ENCODE measurements at places on chromosomes 11 and 22.

DNA sequence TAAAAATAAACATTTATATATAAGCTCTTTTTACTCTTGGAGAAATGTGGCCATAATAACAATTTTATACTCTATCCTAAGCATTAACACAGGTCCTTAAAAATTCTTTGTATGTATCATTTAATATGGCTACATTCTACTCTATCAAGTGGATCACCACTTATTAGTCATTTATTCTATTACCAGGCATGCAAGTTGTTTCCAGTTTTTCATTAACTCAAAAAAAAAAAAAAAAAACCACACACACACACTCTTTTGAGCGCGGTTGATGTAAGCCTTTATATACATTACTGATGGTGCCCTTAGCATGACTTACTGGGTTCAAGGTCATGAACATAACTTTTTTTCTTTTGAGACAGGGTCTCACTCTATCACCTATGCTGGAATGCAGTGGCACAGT, 47.1 kb upstream of the MICAL2 start:
- no peak for DNase-seq

- DNase-seq = no peak
Measured at GRCh38 chr11:46222490-46223251, 54.8 kb upstream of the CREB3L1 start.

- DNase-seq = no peak
Measured at GRCh38 chr11:12864316-12865156, 144.6 kb upstream of the RASSF10 start.

GRCh38 chr22:20844055-20845037, 14.3 kb downstream of the PI4KA start:
- DNase-seq = no peak

- no peak for DNase-seq
Measured at GRCh38 chr11:115566180-115566764, 62.1 kb upstream of the CADM1 start.

- no peak for DNase-seq
Measured at GRCh38 chr11:120211522-120212258, 858 bp downstream of the OAF start.

- no peak for DNase-seq
Measured at GRCh38 chr22:26541167-26541819, 29.0 kb upstream of the TFIP11 start.

GRCh38 chr11:64252003-64252872, 908 bp downstream of the PLCB3 start:
- no peak for DNase-seq

GRCh38 chr11:19093976-19094375, 23.0 kb upstream of the ZDHHC13 start:
- no peak for DNase-seq

DNA sequence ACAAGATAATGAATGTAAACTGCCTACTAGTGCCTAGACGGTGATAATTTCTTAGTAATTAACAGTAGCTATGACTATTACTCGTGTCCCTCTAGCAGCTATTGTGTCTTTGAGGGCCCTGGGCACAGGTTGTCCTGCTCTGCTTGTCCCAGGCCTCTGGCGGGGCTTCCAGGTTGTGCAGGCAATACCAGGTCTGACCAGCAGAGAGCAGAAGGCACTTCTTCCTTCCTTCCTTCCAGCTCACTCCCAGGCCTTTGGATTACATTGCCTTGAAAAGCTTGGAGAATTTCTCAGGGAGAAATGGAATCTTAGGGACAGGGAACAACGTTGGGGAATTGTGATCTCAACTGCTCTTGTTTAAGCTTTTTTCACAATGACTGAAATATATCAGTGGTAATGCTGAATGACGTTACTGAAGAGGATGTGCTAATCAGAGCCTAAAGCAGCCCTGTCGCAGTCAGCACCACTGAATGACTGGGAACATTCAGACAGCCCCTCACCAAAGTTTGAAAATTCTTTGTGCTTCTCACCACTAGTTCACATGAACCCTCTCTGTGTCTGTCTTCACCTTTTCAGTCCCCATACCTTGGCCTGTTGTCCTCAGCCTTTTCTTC, 8.4 kb upstream of the CCKBR start:
- no peak for DNase-seq

DNA sequence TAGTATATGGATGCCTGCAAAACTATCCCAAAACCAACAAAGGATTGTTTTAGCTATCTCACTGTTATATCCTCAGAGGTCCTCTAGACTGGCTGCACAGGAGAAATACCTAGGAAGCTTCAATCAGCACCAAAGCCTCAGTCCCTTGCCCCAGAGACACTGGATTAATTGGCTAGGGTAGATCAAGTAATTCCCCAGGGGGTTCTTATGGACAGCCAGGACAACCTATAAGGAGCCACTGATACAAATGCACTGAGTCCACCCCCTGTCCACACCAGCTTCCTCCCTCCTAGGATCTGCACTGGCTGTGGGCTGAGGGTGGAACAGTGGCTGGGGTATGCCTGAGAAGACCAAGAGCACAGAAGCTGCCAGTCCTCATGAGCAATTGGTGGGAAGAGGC, 16.3 kb downstream of the ADORA2A start:
- no peak for DNase-seq

GRCh38 chr11:35335226-35335625, 84.1 kb downstream of the SLC1A2 start:
- no peak for DNase-seq

DNA sequence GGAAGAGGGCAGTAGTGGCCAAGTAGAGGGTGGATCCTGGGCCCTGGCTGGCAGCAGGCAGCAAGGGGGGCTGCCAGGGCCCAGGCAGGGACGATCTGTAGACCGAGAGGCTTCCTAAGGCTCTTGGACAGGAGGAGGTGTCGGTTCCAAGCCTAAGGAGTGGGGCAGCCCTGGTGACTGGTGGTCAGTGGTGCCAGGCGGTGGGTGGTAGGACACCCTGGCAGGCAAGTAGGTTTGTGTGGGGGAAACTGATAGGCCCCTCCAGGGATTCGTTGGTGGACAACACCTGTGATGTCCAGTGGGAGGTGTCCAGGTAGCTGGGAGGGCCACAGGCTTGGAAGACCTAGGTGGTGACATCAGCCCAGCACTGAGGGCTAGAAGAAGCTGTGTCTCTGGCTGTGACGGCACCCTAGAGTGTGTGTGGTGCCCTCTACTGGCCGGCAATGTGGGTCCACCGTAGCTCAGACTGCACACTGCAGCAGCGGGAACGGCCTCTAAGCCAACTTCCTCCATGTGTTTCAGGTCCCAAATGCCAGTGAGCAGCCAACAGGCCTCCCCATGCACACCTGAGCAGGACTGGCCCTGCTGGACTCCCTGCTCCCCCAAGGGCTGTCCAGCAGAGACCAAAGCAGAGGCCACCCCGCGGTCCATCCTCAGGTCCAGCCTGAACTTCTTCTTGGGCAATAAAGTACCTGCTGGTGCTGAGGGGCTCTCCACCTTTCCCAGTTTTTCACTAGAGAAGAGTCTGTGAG, 9.4 kb upstream of the SAMM50 start:
- DNase-seq = peak; percentile 46

DNA sequence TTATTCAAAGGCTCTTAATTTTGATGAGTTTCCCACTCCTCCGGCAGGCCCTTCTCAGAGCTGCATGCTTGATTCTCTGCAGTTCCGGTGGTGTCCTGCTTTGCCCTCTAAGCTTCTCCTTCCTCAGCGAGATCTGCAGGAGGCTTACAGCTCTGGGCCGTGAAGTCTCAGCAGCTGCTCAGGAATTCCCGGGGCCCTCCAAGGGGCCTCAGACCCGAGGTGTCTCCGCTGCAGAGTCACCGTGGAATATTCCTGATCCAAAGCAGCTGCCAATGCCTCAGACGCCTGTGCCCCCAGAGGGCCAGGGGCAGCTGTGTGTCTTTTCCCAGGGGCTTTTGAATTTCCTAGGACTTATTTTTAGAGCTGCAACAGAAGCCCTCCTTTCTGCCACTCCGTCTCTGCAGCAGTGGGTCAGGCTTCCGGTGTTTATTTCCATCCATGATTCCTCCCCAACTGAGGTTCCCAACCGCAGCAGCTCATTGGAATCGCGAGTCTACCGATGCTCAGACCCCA, 37.2 kb downstream of the RPS6KA4 start:
- DNase-seq = no peak

GRCh38 chr22:20191000-20191515, 40.2 kb upstream of the CCDC188 start:
- no peak for DNase-seq

DNA sequence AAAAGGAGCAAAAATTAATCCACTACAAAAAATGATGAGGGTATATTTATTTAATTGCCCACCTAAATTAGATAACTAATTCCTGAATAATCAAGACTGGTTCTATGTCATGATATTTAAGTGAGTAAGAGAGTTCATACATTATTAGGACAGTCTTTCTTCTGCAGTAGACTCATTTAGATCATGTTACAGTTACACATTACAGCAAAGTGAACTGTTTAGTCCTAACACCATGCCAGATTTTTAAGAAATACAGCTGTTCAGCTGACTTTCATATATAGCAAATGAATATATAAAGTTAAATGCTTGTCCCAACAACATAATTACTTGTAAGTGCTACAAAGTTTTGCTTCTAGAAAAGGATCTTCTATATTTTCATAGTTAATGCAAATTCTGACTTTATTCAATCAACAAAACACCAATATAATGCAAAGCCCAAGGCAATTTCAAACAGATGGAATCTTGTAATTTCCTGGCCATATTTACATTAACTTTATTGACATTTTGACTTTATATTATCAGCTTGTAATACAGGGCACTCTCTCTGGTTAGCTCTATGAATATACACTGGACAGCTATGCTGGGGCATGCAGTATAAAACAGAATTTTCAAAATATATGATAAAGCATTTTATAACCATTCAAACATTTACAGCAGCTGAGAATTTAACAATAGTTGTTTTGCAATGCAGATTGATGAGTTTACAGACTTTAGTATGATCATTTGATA, 45.7 kb upstream of the TP53AIP1 start:
- DNase-seq = no peak

DNA sequence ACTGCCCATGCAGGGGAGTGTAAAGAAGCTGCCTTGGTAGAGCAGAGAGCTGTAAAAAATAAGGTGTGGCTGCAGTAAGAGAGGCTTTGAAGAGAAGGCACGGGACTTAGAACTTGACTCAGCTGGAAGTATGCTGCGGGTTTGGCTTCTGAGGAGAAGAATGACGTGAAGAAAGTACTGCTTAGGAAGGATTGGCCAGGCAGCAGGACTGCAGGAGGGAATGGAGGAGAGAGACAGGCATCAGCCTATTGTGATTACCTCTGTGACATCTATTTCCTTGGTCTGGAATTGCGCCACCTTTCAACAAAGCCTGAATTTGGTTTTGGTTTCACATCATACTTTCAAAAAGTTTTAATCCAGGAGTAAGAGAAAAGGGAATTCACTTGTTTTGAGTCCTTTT, 22.5 kb downstream of the PRRG4 start:
- no peak for DNase-seq

DNA sequence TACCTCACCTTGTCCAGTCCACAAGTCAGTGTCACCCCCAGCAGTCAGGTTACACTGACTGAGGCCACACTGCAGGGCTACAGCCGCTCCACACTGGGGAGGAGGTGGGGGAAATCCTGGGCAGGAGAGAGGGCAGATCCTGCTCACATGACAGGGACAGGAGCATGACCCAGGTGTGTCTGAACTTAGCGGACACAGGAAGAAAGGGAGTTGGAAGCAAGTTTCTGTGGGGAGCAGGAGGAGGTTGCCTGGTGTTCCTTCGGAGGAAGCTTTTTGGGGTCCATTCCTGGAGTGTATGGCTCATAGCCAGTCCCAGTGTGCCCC, 5.9 kb downstream of the MMP11 start:
- no peak for DNase-seq

DNA sequence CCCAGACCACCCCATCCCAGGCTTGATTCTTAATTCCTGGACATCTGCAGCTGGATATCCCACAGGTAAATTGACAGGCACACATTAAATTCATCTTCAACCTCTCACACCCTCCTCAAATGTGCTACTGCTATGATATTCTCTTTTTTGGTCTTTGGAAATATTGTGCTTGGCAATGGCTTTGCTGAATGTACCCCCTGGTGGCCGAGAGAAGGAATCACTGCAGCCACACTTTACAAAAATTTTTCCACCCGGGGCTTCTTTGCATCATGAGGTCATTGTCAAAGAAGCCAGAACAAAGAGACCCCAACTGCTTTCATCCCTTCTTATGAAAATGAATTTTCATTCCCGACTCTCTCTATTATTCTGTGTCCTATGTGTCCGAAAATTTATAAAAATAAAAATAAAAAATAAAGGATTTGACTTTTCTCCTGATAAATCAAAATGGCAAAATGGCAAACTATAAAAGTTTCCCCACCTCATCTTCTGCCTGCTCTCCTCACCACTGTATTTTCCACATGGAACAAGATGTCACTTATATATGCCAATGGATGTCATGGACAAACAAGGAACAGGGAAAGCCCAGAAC, 15.0 kb upstream of the CYB5R2 start:
- DNase-seq = no peak

DNA sequence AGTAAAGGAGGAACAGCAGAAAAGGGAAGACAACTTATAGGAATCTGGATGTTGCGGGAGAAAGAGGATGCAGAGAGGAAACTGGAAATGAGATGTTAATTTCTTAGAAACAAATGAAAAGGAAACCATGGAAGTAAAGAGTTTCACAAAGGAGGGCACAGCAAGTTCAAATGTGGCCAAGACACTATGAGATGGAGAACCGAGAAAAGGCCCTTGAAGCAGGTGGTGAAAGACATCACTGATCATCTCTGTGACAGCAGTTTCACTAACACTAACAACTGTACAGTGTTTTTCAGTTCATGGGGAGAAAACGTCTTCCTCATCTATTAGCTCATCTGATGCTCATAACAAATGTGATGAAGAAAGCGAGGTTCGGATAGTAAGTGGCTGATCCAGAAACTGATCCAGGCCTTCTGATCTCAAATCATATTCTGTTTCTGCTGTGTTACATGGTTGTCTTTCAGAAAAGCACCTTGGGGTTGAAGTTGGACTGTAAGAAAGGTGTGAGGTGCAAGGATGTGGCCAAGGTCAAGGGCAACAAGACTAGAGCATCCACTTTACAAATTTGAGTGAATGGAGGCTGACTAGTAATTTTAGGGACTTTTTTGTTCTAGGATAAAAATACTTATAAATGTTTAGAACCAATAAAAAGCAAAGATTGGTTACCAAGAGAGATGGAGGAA, 492.1 kb upstream of the CADM1 start:
- no peak for DNase-seq

GRCh38 chr22:29815580-29815979, 22.5 kb downstream of the ASCC2 start:
- DNase-seq = no peak

All from activated CD8-positive, alpha-beta memory T cell treated with anti-CD3 and anti-CD28 coated beads for 48 hours (primary cell).